ENCODE measurements at places on chromosomes 6 and 20. TPM values are rescaled to one million over a fixed set of nuclear protein-coding genes. Genes with fewer than 3 reads are reported as not detected.
A peak's percentile ranks its signal among the peaks of the same experiment; 100 is the strongest.

The TOX2 gene
- total RNA-seq = 4.6 TPM

The GGTLC1 gene
- not detected for total RNA-seq

The CASS4 gene
- 13.2 TPM for total RNA-seq

- H3K27ac ChIP-seq = no peak overlapping the region
- no peak overlapping the region for H3K4me3 ChIP-seq
- no peaks in the 10 kb centered on the region for H3K36me3 ChIP-seq
- H3K27me3 ChIP-seq = no peaks in the 10 kb centered on the region
These were observed 248.7 kb upstream of the ASCC3 start for GRCh38 chr6:101129851-101130250.

The LAMA4 gene
- total RNA-seq = not detected

The RTF2 gene
- 121 TPM for total RNA-seq

The CBLN4 gene
- total RNA-seq = not detected

The CLIC1 gene
- 640 TPM for total RNA-seq

DNA sequence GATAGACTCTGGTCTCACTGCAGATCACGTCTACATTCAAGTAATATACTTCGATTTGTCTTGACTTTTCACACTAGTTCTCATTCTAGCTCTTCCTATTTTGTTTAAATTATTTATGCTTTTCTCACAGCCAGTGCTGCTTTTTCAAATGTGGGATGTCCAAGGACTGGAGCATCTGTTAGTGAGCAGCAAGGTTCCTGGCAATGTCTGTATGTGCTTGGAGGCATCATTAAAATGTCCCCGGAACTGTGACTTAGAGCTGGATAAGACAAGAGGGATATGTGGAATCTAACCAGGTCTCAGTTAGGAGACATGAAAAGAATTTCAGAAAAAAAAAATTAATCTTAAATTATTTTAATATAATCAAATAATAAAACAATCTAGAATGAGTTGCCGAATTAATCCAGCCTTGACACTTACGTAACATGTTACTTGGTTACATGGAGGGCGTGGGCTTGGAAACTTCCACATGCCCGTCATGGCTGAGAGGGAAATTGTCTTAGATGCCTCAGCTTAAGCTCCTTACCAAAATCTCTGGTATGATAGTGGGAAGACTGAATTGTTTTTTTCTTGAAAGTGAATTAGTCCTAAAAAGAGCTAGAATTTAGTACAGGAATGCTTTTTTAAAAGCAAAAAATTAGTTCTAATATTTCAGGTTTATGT is 21.4 kb upstream of the CARMIL1 start:
- no peak overlapping the region for H3K27ac ChIP-seq
- no peaks in the 10 kb centered on the region for H3K4me1 ChIP-seq
- DNase-seq = no peak
- H3K27me3 ChIP-seq = peaks cover 2% of the 10 kb centered on the region
- H3K36me3 ChIP-seq = no peaks in the 10 kb centered on the region

The NTSR1 gene
- not detected for total RNA-seq

DNA sequence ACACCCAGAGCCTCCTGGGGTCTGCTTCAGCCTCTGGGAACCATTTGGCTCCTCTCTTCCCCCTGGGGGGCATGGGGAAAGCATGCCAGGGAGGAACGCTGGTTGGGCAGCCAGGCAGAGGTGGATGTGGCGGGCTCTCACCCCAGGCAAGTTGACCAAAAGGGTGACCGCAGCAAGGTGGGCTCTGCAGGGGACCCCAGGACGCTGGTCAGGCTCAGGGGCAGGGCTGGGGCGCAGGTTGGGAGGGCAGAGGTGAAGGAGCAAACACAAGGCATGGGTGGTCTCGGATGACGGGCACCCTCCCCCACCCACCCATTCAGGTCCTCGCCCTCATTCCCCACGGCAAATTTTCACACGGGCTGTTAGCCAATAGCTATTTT is 30.2 kb upstream of the MRGBP start:
- H3K36me3 ChIP-seq = no peaks in the 10 kb centered on the region
- no peak overlapping the region for H3K27ac ChIP-seq
- no peak overlapping the region for H3K4me3 ChIP-seq
- peaks cover 5% of the 10 kb centered on the region for H3K27me3 ChIP-seq
- H3K4me1 ChIP-seq = no peaks in the 10 kb centered on the region

GRCh38 chr20:40890181-40890580 is 138.4 kb upstream of the TOP1 start:
- H3K27me3 ChIP-seq = peaks cover 9% of the 10 kb centered on the region
- peaks cover 2% of the 10 kb centered on the region for H3K4me1 ChIP-seq
- no peaks in the 10 kb centered on the region for H3K36me3 ChIP-seq

DNA sequence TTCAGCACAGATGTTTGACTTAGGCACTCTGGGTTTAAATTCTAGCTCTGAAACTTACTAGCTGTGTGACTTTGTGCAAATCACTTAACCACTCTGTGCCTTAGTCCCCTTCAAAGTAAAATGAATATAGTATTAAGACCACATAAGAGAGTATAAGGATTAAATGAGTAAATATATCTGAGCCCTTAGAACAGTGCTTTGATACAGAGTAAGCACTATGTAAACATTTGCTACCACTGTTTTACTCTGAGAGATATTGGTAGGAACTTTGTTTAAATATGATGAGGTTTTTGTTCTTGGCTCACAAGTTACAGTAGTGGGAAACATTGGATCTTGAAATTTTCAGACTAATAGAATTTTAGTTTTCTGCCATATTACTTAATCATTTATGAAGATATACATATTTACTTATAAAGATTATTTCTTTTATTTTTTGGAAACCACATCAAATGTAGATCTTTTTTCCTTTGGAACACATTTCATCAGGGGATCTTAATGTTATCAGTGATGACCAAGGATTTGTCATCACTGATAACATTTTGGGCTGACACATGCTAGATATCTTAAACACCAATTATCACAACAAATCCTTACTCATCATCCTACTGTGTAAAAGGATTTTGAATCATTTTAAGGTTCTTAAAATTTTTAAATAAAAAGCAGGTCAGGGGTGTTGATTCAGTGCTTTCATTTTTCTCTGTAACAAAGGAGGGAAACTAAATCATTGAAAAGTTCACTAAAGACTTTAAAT is 226.2 kb downstream of the EYA4 start:
- H3K27me3 ChIP-seq = peaks cover 2% of the 10 kb centered on the region
- H3K27ac ChIP-seq = no peak overlapping the region
- no peaks in the 10 kb centered on the region for H3K36me3 ChIP-seq
- no peak overlapping the region for H3K4me3 ChIP-seq

DNA sequence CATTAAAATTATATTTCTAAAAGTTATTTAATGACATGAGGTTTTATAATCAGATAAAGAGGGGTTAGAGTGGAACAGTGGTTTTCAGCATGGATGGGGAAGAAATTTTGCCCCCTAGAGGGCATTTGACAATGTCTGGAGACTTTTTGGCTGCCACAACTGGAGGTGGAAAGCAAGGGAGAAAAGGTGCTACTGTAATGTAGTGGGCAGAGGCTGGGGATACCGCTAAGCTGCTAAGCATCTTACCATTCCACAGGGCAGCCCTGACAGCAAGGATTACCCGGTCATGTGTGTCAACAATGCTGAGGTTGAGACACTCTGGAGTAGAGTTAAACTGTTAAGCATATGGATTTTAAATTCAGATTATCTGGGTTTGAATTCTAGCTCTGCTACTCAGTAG is 52.9 kb upstream of the FABP7 start:
- no peaks in the 10 kb centered on the region for H3K27me3 ChIP-seq
- H3K4me1 ChIP-seq = no peaks in the 10 kb centered on the region
- H3K4me3 ChIP-seq = no peak overlapping the region
- H3K36me3 ChIP-seq = no peaks in the 10 kb centered on the region
- DNase-seq = no peak
- H3K27ac ChIP-seq = no peak overlapping the region

GRCh38 chr6:119800526-119800925 is 451.0 kb upstream of the MAN1A1 start:
- no peaks in the 10 kb centered on the region for H3K27me3 ChIP-seq
- H3K4me1 ChIP-seq = no peaks in the 10 kb centered on the region
- no peak overlapping the region for H3K4me3 ChIP-seq
- H3K27ac ChIP-seq = no peak overlapping the region

- H3K27ac ChIP-seq = no peak overlapping the region
- no peak for DNase-seq
- peaks cover 2% of the 10 kb centered on the region for H3K27me3 ChIP-seq
- H3K36me3 ChIP-seq = no peaks in the 10 kb centered on the region
- H3K4me1 ChIP-seq = peaks cover 5% of the 10 kb centered on the region
- H3K4me3 ChIP-seq = no peak overlapping the region
These were observed 594.8 kb upstream of the ARID1B start for GRCh38 chr6:156182356-156182755.

- no peak overlapping the region for H3K27ac ChIP-seq
- no peak overlapping the region for H3K4me3 ChIP-seq
- H3K4me1 ChIP-seq = no peaks in the 10 kb centered on the region
- H3K27me3 ChIP-seq = peaks cover 35% of the 10 kb centered on the region
- no peak for DNase-seq
These were observed 16.9 kb upstream of the STK35 start for GRCh38 chr20:2084703-2085102.

- DNase-seq = peak; percentile 83
- no peaks in the 10 kb centered on the region for H3K27me3 ChIP-seq
- H3K4me3 ChIP-seq = peak within 1 kb of the TSS; percentile 93
- peaks cover 11% of the 10 kb centered on the region for H3K36me3 ChIP-seq
These were observed at the start of gene PAQR8 for GRCh38 chr6:52361945-52362442. Gene PAQR8, plus strand, starts transcription at chr6:52362151. Its CDS starts 41,063 bp downstream, at chr6:52403214.

DNA sequence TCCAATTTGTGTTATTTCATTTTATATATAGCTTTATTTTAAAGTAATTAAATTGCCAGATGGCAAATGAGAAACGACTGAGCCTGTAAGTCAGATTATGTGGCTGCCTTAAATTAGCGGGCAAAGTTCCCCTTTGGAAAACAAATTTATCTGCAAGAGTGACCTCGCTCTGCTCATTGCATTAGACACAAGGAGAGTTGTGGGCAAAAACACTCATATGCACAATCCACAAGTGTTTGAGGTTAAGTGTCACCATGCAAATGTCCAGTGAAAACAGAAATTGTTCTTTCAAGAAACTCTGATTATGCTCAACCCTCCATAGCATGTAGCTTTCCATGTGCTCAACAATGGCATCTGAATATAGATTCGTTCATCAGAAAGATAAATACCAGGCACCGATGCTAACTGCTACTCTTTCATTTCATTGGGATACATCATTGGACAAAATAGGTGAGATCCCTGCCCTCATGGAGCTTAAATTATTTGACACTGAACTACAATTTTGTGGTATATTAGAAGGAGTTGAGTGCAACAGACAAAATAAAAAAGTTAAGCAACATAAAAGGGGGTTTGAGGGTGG is 1.7 kb upstream of the NHSL1 start:
- DNase-seq = no peak
- H3K27ac ChIP-seq = no peak overlapping the region
- no peak overlapping the region for H3K4me3 ChIP-seq
- peaks cover 4% of the 10 kb centered on the region for H3K4me1 ChIP-seq
- H3K36me3 ChIP-seq = no peaks in the 10 kb centered on the region

- peak overlapping the region; percentile 79 for H3K27ac ChIP-seq
- no peak for DNase-seq
- peak overlapping the region; percentile 95 for H3K4me3 ChIP-seq
- peaks cover 83% of the 10 kb centered on the region for H3K4me1 ChIP-seq
These were observed 5.7 kb downstream of the BCL2L1 start for GRCh38 chr20:31716818-31717477.

The VNN1 gene
- total RNA-seq = not detected

DNA sequence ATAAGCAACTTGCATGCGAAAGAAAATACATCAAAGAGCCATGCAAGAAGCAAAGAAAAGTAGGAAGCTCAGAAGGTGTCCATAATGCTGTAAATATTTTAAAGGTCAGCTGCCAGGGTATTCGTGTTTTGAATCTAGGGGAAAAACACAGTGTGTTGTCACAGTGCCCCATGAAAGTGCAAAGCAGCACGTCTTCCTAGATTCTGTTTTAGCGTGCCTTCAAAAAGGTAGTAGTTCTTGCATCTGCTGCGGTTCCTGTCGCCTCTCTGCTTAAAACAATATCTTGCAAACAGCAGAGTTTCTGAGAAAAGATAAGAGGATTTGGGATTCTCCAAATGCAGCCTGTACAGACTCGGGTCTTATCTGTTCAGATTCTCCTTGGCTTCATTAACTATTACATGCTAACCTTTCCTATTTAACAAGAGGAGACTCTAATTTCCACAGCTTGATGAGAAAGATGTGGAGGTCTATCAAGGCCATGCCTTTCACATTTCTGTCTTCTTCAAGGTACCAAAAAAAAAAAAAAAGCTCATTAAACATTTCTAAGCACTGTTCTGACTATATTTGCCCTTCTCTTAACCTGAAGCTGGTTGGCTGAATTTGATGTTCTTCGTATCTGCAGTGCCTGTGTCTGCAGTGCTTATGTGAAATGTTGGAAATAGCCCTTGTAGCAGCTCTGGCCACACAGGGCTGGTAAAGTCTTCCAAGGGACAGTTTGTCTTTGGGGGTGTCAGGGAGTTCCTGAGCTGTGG is 297.5 kb downstream of the ADGB start:
- DNase-seq = no peak
- H3K27ac ChIP-seq = no peak overlapping the region
- H3K27me3 ChIP-seq = peaks cover 15% of the 10 kb centered on the region
- H3K36me3 ChIP-seq = no peaks in the 10 kb centered on the region
- H3K4me1 ChIP-seq = peaks cover 12% of the 10 kb centered on the region

DNA sequence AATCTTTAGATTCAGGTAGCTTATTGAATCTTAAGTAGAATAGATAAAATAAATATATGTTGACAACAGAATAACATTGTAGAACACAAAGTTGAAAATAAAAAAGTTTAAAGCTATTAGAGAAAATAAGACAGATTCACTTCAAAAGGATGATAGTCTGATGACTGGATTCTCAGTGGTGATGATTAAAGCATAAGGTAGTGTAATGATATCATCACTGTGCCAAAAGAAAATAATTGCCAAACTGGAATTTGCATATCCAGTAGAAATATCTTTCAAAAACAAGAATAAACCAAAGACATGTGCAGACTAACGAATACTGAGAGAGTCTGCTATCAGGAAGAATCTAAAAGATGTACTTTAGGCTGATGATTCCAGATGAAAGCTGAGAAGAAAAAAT is 30.2 kb downstream of the ENPP1 start:
- no peaks in the 10 kb centered on the region for H3K36me3 ChIP-seq
- H3K27me3 ChIP-seq = peaks cover 5% of the 10 kb centered on the region
- H3K4me3 ChIP-seq = no peak overlapping the region
- H3K27ac ChIP-seq = no peak overlapping the region
- DNase-seq = no peak

DNA sequence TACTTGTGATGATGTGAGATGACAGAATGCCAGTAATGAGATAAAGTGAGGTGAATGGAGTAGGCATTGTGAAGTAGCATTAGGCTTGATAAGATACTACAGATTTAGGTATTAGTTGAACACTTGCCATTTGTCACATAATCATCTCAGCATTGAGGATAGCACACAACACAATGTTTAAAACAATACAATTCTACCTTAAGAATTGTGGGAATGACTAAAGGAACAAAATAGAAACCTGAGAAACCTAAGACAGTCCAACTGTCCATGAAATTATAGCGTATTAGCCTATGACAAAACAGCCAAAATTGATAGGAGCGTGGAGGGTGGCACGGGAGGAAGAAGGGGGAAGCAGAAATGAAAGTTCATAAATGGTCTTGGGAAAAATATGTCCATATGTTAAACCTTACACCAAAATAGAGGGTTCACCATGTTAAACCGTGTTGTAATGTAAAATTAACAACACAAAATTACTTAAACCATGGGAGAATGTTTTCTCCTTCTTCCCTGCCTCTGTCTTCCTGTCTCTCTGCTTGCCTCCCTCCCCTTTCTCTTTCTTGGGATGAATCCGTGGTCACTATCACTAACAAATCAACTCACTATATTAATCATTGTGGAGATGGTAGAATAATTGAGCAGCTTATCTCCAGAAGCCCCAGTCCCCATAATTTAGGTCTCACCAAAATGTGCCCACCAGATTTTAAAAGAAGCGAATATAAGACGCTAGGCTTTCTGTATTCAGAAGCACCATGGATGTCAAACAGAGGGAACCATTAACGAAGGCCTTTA is 33.0 kb upstream of the HFE start:
- no peak for DNase-seq
- peaks cover 37% of the 10 kb centered on the region for H3K4me1 ChIP-seq
- peak overlapping the region; percentile 99 for H3K27ac ChIP-seq
